ENCODE measurements at places on chromosomes 4 and X. TPM values are rescaled to one million over a fixed set of nuclear protein-coding genes. Genes with fewer than 3 reads are reported as not detected.

The SAGE1 gene
- not detected for total RNA-seq

The SMIM10L2A gene
- 7.1 TPM for total RNA-seq

The HSD17B13 gene
- 0.31 TPM for total RNA-seq

GRCh38 chr4:14864365-14865030 lies 137.8 kb upstream of the CPEB2 start:
- H3K27me3 ChIP-seq, result no peaks in the 10 kb centered on the region
- H3K36me3 ChIP-seq, result no peaks in the 10 kb centered on the region
- peaks cover 2% of the 10 kb centered on the region for H3K4me1 ChIP-seq
- no peak for DNase-seq

DNA sequence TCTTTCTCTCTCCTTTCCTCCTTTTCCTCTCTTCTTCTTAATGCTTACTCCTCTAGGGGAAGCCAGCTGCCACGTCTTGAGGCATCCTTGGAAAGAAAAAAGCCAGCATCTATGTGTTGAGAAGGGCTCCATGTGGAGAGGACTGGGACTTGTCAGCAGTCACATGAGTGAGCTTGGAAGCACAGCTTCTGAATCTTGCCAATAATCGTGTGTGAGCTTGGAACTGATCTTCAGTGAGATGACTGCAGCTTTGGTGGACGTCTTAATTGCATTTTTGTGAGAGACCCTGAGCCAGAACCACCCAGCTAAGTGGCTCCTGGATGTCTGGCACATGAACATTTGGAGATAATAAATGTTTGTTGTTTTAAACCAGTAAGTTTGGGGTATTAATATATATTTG lies 371.7 kb downstream of the SLITRK2 start:
- H3K4me3 ChIP-seq, result no peak overlapping the region
- H3K27me3 ChIP-seq, result no peaks in the 10 kb centered on the region
- H3K36me3 ChIP-seq, result no peaks in the 10 kb centered on the region
- DNase-seq, result no peak
- H3K4me1 ChIP-seq, result no peaks in the 10 kb centered on the region

GRCh38 chrX:327660-328126 lies 9.1 kb upstream of the GTPBP6 start:
- H3K4me3 ChIP-seq, result no peak overlapping the region
- H3K36me3 ChIP-seq, result no peaks in the 10 kb centered on the region
- no peaks in the 10 kb centered on the region for H3K27me3 ChIP-seq
- peaks cover 6% of the 10 kb centered on the region for H3K4me1 ChIP-seq
- no peak overlapping the region for H3K27ac ChIP-seq
- peak; percentile 38 for DNase-seq

GRCh38 chrX:33086886-33087285 lies 124.5 kb downstream of the DMD start:
- DNase-seq, result no peak
- no peaks in the 10 kb centered on the region for H3K4me1 ChIP-seq
- no peaks in the 10 kb centered on the region for H3K36me3 ChIP-seq
- no peak overlapping the region for H3K4me3 ChIP-seq
- no peaks in the 10 kb centered on the region for H3K27me3 ChIP-seq

DNA sequence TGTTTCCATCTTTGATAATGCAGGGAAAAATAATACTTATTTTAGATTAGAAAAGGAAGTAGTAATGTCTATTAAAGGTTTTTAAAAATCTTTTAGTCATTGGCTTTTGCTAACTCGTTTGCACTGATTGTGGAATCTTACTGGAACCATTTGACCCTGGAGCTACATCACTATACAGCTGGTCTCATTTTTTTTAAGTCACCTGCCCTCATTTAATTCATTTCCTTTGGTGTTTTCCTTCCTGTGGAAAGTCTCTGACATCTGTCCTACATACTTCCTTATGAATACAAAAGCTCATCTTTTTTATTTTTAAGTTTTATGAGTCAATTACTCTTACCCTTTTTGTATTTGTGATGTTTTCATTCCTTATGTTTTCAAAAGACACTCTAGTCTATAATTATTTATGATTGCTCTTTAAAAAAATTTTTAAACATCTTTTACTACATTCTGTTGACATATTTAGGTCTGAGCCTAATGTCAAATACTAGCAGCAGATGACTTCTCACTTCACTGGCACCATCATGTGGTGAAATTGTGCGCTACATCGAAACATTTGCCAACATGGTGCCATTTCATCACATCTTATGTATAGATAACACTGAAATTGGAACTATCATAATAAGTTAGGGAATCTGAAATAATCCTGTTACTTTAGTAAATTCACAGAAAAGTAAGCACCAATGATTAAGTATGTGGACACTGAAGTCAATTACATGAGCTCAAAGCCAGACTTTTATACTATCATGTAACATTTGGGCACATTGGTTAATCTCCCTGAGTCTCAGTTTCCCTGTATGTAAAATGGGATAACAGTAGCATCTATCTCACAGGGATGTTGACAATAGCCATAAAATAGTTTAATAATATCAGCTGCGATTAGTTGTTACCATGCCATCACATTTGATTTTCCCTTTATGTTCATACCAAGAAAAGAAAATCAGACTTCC lies 9.4 kb upstream of the MMAA start:
- H3K27ac ChIP-seq, result no peak overlapping the region
- H3K27me3 ChIP-seq, result no peaks in the 10 kb centered on the region
- H3K4me1 ChIP-seq, result no peaks in the 10 kb centered on the region
- H3K36me3 ChIP-seq, result no peaks in the 10 kb centered on the region

DNA sequence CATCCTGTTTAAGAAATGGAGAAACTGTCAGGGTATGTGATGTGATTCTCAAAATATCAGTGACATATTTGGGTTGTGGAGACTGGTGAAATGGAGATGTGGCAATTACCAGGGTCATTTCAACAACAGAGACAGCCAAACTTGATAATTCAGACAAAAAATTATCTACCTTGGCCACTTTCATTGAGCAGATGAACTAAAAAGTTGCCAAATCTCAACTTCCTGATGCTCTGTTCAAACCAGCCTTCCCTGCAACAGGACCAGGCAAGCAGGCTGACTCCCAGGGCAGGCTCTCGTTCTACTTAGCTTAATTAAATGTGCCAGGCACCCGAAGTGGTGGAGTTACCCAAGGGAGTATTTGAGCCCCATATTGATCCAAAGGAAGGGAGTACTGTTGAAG lies 199.6 kb downstream of the AFF2 start:
- H3K27me3 ChIP-seq, result no peaks in the 10 kb centered on the region
- no peaks in the 10 kb centered on the region for H3K4me1 ChIP-seq
- DNase-seq, result no peak
- no peak overlapping the region for H3K27ac ChIP-seq
